ENCODE measurements at places on chromosomes 6 and 20.

DNA sequence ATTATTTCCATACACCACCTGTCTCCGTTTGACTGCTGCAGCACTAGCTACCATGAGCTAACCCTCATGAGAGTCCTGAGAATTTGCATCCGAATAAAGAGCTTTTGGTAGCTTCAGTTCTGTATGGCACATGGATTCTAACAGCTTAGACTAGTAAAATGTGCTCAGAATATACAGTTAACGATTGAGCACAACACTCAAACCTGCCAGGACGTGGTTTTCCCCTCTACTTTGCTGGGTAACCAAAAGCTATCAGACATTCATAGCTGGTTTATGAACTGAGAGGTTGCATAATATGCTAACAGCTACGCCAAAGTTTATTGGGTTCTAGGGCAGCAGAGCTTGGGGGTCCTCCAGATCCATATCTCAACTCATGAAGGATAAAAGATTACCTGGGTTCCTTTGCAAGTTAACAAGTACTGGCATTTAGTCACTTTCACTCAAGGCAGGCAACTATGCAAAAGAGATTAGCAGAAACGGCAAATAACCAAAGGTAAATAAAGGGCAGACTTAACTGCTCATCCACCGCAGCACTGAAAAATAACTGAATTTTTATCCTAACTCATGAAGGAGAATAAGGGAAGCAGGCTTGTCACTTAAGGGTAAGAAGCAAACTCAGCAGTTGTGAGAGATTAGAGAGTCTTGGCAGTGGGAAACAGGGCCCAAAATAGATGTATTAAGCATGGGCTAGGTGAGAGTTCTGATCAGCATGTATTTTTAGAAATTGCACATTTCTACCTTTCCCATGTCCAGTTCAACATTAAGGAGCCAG, 29.4 kb downstream of the NUDT3 start:
- no peak for DNase-seq

DNA sequence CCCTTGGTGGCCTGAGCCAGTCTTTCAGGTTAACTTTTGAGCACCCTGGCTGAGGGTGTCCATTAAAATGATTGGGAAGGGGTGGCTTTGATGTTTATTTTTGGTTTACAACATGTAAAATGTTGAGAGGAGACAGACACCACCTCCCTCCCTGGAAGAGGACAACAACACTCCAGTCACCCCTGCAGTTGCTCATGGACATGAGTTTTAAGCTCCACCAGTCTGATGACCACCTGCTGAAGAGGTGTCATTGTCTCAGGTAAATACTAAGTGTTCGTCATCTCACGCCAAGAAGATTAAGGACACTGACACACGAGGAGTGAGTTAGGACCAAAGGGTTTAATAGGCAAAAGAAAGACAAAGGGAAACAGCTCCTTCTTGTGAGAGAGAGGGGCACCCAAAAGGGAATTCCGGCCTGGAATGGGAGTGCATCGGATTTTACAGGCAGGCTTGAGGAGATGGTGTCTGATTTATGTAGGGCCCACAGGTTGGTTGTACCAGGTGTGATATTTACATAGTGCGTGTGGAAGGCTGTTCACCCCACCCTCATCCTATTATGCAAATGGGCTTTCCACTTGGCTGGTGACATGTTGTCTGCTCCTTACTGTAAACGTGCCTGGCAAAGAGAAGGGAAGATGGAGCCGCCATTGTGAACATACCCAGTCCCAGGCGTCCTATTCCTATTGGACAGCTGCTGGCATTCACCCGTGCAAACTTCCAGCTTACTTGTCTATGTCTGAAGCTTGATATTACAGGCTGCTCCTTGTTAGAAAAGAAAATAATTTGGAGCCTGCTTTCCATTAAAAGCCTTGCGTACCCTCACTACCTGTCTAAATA, 6.6 kb downstream of the HLA-B start:
- DNase-seq = no peak

- no peak for DNase-seq
These were observed 675.7 kb upstream of the AGPAT4 start for GRCh38 chr6:161949531-161949930.

DNA sequence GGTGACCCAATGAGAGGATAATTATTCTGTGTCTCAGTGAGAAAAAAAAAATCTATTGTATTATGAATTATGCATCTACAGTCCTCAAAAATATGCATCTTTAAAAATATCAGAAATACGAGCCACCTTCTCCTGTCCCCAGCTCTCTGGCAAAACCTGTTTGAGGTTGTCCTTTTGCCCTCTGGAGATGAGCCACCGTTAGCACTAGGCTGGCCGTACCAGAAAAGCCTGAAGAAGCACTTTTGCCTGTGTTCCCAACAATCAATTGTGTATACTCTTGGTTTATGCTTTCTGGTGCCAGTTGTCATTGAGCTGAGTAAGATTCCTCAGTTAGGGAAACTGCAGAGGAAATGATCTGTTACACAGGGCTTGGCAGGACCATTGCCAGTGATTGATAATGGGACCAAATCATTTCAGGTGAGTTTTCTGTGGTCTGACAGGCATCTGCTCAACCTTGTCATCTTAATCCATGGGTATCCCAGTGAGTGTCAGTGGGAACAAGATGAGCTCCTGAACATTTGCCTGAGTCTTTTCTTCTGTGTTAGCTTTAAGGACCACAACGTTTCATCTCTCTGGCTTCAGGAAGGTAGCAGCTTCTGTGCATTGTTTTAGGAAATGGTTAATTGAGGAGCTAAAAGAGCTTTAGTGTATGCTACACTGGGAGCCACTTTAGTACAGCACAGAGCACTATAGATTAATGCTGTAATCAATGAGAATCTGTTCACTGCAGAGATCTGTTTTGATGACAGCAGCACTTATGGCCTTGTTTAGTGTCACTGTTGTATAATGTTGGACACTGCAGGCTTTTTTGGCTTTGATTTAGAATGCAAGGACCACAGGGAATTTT, 330.1 kb downstream of the RIMS1 start:
- DNase-seq = no peak

- DNase-seq = peak; percentile 33
These were observed 47.4 kb upstream of the FAM83D start for GRCh38 chr20:38878866-38879265.

- DNase-seq = peak; percentile 37
These were observed 91.9 kb downstream of the FAM217A start for GRCh38 chr6:3987053-3987452.

GRCh38 chr20:2217857-2218539, 77.8 kb upstream of the TGM3 start:
- DNase-seq = no peak

DNA sequence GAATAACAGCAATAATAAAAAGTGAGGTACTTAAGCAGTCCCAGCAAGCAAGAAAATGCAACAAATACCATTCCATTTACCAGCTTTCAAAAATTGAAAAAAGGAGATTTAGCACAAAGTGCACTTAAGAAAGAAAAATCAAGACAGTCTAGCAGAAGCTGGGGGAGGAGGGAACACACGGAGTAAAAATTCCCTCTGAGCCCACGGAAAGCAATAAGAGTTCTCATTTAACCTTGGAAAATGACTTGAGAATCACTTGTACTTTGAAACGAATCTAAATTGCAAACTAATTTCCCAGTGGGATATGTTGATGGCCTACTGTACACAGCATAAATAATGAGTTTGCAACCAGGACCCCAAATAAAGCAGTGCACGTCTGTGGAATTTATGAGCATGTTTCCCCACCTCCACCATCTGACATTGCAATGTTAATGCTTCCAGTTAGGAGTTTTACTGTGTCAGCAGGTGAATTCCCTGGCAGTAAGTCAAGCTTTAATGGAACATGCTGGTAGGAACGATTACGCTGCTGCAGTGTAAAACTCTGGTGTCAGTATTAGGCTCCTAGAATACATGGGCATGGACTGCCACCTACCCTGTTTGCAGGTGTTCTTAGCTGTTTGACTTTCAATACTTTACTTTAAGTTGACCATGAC, 386.8 kb downstream of the HDGFL1 start:
- no peak for DNase-seq

DNA sequence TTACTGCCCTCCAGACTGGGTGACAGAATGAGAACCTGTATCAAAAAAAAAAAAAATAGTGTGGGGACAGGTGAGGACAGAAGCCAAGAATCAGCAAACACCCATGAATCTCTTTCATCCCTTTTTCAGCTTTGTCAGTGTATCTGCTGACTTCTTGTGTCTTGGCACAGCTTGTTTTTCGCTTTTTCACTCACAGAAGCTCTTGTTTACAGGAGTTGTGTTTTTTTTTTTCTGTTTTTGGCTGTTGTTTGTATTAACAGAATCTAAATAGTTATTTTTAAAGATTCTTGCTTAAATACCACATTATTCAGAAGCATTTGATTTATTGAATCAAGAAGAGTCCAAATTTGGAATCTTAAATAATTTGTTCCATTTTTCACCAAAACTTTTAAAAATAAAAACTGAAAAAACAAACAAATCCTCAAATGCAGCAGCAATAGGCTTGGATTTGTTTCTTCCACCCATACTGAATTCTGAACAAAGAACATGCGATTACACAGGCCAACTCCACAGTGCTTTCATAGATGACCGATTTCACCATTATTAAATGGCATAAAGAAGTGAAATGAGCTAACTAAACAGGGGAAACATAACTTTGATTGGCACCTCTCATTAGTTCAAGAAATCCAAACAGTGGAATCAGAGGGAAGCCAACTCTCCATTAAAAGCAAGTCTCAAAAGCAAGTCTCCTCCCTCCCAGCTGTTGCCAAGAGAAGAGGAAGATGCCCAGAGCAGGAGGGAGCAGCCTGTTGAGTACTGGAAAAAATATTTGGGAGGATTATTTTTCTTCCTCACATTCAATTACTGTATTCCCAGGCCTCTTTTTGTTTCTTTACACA, 27.2 kb upstream of the GPR63 start:
- DNase-seq = no peak

- no peak for DNase-seq
These were observed 39.1 kb downstream of the PGM3 start for GRCh38 chr6:83153883-83154521.

DNA sequence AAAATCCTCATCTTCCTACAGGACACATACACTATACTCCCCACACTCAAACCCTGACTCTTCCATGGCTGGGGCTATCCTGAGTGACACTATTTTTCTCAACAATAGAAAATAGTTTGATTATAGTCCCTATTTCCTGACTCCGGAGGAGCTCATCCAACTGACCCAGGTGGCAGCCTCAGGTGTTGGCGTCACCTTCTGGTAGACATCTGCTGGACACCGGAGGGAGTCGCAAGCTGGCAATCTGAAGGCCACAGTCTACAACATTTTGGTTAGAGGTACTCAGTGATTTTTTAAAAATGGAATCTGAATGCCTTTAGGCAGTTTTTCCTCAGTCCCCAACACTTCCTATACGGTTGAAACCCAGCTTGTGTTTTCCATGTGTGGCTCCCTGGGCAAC, 32.2 kb upstream of the OCSTAMP start:
- DNase-seq = no peak

DNA sequence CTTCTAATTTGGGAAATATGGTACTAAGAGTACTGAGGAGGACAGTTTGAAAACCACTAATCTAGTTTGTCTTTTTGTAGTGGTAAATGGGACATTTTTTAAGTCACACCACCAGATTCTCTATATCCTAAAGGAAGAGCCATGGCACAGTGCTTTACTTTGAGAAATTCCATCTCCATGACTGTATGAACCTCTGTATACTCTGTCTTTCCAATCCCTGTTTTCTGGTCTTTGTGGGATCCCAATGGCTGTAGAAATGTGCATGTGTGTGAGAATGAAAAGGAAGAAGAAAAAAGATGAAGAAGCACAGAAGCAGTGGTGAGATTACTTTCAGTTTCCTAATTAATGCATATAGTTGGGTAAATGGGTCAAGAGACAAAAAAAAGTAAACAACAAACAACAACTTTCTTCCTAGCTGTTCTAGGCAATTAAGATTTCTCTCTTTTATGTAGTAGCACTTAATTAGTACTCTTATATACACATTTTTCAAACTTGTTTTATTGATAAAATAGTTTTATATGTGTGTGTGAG, 141.2 kb upstream of the HCRTR2 start:
- peak; percentile 41 for DNase-seq

DNA sequence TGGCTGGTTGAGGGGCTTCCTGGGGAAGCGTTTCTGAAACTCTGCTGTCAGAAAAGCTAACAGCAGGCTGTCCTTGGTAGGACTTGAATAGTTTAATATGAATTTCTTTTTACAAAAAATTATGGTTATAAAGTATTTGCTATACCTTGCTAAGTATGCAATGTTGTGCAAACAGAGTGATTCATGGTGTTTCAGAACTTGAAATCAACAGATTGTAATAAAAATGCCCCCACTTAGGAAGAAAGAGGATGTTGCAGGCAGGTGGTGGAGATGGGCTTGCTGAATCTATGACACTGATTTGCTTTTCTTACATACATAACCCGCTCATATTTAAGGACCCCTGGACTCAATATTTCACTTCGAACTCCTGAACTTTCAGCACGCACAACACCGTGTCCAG, 211.6 kb downstream of the THBS2 start:
- DNase-seq = no peak
